ENCODE measurements at places on chromosomes 6 and 20.

DNA sequence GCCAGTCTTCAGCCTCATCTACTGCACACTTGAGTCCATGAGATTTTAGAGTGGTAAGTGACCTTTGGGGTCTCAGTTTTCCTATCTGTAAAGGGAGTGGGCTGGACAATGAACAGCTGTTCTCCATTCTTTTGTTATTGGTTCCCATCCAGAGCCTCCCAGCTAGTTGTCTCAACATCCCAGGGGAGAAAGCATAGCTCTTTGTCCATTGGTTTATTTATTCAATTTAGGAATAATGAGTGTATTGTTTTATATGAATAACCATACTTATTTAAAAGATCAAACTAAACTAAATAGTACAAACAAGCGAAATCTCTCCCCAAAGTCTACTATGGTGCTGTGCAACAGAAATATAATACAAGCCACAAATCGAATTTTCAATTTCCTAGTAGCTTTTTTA lies 13.7 kb downstream of the PIGT start:
- no peak for DNase-seq

DNA sequence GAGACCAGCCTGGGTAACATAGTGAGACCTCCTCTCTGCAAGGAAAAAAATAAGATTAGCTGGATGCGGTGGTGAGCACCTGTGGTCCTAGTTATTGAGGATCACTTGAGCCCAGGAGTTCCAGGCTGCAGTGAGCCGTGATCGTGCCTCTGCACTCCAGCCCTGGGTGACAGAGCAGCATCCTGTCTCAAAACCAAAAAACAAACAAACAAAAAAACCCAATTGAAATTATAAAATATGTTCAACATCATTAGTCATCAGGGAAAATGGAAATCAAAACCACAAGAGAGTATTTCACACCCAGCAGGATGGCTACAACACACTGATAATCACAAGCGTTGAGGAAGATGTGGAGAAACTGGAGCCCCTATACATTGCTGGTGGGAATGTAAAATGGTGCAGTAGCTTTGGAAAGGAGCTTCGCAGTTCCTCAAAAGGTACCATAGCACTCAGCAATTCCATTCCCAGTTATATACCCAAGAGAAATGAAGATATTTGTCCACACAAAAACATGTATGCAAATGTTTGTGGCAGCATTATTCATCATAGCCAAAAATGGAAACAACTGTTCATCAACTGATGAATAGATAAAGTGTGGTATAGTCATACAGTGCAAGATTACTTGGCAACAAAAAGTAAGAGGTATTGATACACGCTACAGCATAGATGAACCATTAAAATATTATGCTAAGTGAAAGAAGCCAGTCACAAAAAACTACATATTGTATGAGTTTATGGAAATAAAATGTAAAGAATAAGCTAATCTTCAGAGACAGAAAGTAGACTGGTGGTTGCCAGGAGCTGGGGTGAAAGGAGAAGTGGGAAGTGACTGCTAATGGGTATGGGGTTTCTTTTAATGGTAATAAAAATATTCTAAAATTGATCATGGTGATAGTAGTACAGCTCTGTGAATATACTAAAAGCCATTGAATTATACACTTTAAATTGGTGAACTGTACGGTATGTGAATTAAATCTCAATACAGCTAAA lies 38.7 kb upstream of the RIPOR2 start:
- no peak for DNase-seq

DNA sequence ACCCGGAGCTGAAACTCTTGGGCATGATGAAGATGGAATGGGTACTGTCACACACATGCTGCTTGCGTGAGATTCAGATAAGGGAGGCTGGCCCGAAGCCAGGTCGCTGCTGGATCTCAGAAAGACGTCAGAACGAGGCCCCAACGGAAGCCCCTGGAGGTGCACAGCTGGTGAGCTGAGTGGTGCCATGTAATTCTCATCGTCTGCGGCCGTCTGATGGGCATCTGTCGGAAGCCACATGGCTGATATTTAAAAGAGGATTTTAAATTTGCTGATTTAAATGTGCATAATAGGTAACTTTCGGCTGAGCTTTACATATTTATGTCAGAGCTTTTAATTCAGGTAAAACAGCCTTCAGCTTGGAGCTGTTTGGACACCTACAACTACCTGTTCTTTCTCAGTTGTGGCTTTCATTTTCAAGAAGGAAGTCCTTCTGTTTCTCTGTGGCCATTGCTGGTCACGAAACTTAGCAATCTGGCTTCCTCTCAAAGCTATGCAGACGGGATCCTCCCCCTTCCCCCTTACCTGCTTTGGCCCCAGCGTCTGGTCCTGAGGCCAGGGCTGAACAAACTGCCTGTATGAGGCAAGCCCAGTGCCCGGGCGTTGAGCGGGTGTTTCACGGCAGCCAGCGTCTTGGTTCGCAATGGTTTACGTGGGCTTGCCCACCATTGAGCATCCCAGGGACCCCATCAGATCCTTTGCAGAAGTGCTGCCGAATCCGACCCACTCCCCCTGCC lies 9.2 kb downstream of the SLCO4A1 start:
- no peak for DNase-seq

GRCh38 chr20:59154317-59155013 lies 9.2 kb upstream of the ZNF831 start:
- DNase-seq = no peak

GRCh38 chr6:134357022-134357487 lies 39.1 kb upstream of the SGK1 start:
- no peak for DNase-seq

DNA sequence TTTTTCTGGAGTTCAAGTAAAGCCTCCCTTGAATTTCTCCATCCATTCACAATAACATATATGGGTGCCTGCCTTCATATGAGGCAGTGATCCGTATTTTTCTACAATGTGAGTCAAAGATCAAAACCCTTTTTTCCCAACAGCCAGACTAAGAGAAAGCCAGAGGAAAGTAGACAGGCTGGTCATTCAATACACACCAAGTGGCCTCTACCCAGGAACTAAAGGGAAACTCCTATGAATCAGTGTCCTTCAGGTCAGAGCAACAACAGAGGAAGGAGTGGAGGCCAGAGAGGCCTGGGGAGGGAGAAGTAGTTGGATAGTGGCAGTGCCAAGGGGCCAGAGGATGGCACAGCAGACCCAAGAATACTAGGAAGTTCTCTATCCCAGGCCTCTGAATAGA lies 23.8 kb downstream of the SIM1 start:
- DNase-seq = no peak

DNA sequence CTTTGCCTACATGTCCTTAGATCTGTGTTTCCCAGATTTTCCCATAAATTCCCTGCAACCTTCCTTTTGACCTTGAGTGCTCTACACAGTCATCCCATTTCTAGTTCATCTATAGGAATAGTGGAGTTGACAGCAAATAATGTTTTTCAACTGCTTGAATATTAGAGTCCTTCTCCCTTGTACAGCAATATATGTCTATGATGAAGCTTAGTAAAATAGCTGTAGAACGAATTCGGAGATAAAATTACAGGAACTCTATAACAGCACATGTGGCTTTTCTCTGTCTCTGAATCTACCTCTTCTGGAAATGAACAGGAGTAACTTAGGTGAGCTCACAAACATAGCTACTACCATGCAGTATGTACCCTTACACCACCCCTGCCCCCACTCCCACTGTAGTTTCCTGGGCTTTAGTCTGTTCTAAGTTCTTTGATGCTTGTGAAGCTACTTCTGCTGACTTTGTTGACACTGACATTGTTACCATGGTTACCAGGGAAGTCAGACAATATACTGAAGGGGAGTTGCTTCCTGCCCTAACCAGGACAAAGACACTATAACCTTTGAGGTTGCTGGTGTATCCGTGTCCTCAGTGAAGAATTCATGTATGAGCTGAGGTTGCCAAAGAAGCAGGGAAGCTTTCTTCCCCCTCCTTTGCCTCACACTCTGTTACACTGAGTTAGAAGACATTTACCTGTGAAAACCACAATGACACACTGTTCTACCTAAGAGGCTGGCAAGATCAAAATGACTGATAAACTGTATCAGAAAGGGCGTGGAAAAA lies 35.8 kb upstream of the SHLD1 start:
- no peak for DNase-seq

- no peak for DNase-seq
These were observed 201.8 kb downstream of the TTLL2 start for GRCh38 chr6:167526465-167527368.

DNA sequence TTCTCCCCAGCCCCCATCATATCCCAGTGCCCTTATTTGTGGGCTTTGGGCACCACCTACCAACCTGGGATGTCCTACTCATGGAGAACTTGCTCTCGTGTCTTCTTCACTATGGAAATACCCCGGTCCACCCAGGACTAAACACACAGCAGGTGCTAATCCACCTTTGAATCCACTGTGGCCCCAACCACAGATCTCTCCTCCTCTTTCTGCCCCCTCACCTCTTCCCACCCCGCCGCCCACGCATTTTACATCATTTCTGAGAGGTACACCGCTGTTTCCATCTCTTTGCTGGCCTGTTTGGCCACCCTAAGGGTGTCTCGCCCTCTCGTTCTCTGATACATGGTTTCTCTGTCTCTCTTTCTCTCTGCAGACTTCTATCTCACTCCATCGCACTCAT lies 82.5 kb upstream of the CTNNBL1 start:
- no peak for DNase-seq

- no peak for DNase-seq
These were observed 96.2 kb downstream of the RPP40 start for GRCh38 chr6:4907602-4908001.

DNA sequence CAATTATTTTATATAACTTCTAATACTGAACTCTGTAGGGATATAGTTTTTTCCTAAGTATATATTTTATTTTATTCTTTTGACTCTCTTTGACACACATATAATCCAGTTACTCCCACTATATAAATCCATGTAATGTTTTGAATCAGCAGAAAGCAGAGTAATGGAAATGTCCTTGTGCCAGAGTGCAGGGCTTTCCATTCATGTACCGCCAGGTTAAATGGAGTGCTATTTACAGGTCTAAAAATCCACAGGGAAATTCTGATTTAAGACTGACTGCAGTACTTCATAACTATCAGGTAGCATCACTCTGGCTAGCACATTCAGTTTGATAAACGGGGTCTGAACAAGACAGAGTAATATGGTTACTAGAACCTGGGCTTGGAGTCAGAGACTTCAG lies 626.8 kb downstream of the COL12A1 start:
- no peak for DNase-seq

Measured in fibroblast of gingiva (primary cell).